GDM1 (cell line): ENCODE measurements at places on chromosomes 2 and 18.

DNA sequence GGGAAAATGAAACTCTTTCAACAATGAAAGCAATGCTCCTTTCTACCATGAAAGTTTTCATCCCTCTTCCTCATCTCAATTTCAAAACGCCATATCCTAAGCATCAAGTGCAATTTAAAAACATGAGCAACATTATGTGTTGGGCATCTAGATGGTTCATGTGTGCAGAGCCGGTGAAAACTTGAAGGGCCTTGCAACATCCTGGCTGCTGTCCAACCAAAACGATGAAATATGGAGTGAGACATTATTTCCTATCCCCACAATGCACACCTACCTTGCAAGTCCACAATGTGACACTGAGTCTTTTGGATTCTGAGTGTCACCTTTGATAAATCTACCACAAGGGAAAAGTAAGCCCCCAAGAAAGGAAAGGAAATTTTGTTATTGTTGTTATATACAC, 110.0 kb downstream of the NCKAP5 start:
- DNase-seq: no peak

- DNase-seq: no peak
These were observed 54.5 kb downstream of the TSHZ1 start for GRCh38 chr18:75264926-75265597.

DNA sequence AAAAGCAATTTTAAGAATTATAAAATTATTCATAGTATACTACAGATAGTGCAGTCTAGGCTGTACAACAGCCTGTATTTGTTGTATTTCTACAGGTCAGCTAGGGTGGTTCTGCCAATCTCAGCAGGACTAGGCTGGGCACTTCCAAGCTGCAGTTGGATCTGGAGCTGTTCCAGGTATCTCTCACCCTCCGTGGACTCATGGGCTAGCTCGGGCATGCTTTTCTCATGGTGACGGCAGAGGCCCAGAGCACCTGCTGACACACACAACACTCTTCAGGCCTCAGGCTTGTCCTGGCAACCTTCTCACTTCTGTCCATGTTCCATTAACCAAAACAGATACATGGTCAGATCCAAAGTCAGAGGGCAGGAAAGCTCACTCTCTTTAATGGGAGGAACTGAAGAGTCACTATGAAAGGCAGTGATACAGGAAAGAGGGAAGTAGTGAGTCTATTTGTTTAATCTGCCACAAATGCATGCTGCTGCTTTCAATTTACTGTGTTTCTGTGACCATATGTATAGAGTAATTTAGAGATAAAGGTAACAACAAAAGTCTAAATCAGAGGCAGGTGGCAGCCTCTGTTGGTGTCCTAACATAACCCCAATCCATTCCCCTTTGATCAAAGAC, 462.4 kb upstream of the ACVR2A start:
- no peak for DNase-seq

DNA sequence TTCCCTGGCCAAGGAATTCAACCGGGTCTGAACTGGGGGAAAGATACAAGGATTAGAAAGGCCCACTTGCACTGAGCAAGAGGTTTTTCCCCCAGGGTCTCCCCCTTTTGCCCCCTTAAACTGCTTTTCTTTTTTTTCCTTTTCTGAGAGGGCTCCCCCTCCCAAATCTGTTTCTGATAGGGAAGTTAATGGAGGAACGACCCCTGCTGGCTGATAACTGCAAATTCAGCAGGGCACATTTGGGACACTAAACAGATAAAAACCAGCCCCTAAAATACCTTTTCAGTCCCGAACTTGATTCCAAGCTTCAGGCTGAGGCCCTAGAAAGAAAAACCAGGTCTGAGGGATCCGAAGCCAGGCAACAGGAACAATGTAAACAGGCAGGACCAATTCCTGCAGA, 1012.4 kb upstream of the CRIM1 start:
- no peak for DNase-seq

DNA sequence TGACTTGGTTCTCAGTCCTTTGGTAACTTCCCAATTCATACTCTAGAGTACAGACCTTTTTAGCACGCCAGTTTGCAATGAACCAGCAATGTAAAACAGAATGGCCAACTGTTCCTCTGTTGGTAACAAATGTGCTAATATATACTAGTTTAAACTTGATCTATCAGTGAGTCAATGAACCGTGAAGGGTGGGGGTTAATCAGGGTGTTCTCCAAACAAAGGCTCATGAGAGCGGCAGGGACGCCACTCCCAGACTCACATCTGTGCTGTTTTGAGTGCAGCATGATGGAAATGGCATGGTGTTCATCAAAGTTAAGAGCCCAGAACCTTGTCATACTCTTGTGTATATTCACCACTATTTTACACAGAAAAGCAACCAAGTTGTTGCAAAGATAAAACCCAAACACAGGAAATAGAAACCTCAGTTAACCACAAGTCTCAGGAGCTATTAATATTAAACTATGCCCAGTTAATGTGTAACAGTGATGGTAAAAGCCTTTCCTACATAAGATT, 70.3 kb downstream of the CERKL start:
- DNase-seq: no peak

DNA sequence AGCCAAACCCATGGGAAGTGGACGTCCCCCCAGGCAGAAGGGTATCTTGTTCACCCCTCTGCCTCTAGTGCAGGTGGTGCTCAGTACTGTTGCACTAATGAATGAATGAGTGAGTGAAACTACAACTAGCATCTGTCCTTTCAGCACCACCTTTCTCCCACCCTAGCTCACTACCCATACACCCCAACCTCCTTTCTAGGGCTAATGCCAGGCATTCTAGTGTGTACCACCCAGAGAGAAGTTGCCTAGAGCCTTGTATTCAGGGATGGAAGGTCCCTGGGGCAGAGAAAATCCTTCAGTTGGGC, 22.5 kb downstream of the CCT7 start:
- DNase-seq: no peak

DNA sequence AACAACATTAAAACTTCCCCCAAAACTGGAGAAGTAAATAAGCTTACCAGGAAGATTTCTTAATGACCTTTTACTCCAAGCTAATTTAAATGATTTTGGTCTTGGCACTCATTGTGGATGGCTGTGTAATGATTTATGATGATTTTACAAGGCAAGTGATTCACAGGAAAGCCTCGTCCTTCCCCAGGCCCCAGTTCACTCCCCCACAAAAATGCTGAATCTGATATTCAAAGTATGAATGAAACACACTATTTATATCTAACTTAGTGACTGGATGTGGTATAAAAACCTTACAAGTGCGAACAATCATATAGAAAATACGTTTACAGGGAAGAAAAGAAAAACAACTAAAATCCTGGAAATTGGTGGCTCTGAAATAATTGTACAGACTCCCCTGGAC, 49.8 kb downstream of the ZNF516 start:
- DNase-seq: no peak

DNA sequence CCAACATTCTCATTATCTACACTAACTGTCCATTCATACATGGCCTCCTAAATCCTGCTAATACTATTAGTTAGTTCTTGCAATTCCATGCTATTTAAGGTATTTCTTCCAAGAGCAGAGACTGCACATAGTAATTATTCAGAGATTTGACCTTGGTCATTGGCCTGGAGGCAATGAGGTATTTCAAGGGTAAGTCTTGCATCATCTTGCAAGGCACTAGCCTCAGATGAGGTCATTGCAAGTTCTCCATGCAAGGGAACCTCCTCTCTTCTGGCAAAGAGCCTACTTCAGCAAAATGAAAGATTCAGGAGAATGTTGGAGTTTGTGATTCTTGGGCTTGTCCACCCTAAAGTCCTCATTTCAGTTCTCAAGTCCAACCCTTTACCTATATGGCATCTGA, 48.5 kb upstream of the IKZF2 start:
- no peak for DNase-seq

GRCh38 chr2:209334188-209335017, 89.4 kb upstream of the MAP2 start:
- DNase-seq: peak; percentile 5

GRCh38 chr18:55748227-55748738, 160.3 kb upstream of the TCF4 start:
- no peak for DNase-seq

- DNase-seq: no peak
These were observed 108.4 kb upstream of the SNTG2 start for GRCh38 chr2:842151-842803.

GRCh38 chr2:140567734-140568133, 1563.1 kb downstream of the LRP1B start:
- DNase-seq: no peak

- no peak for DNase-seq
These were observed 9.4 kb downstream of the MTERF4 start for GRCh38 chr2:241092677-241093076.

- DNase-seq: no peak
These were observed 28.3 kb downstream of the DRC1 start for GRCh38 chr2:26429779-26430578.

GRCh38 chr2:12343141-12343540, 373.6 kb upstream of the TRIB2 start:
- no peak for DNase-seq

GRCh38 chr2:99915108-99915675, 227.2 kb downstream of the AFF3 start:
- DNase-seq: no peak

DNA sequence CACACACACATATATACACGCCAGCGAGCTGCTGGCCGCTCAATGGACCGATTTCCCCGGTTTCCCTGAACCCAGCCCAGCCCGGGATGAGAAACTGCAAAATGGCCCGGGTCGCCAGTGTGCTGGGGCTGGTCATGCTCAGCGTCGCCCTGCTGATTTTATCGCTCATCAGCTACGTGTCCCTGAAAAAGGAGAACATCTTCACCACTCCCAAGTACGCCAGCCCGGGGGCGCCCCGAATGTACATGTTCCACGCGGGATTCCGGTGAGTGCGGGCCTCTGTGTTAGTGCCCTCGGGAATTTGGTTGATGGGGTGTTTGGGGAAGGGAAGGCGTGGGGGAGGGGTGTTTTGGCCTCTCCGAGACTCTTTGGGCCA, 392 bp downstream of the ST8SIA3 start:
- DNase-seq: no peak

- peak; percentile 18 for DNase-seq
These were observed 90.0 kb upstream of the TAF1B start for GRCh38 chr2:9753276-9753600.

DNA sequence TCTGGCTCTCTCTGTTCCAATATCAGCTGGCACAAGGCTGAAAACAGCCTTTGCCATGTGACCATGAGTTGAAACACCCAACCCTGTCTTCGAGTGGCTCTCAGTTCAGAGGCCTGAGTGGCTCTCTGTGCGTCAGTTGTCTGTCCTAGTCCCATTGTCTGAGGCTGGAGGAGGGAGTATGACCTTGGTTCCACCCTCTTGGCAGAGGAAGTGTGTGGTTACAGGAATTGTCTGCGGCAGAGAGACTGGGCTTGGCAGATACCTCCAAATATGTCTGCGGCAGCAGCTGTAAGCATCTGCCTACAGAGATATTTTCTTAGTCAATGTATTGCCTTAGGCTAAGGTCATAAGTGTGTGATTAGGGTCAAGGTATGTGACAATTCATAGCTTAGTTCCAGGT, 32.6 kb downstream of the CNGA3 start:
- no peak for DNase-seq

- no peak for DNase-seq
These were observed 887.2 kb upstream of the KLHL29 start for GRCh38 chr2:22497789-22498188.

GRCh38 chr18:6239716-6240115, 175.0 kb downstream of the L3MBTL4 start:
- no peak for DNase-seq

DNA sequence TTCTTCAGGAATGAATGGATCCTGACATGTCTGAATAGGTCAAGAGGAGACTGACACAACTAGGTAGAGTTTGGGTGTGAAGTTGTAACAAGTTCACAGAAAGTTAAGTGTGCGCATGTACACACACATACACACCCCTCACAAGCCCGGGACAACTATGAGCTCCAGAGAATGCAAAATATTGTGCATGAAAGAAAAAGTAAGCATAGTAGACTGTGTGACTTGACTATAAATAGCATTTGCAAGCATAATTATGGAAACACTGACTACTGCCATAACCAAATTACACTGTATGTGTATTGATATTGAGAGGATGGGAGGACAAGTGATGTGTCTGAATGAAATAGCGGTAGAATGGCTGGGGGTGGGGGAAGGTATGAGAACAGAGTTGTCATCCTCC, 157.1 kb upstream of the NCK2 start:
- DNase-seq: no peak

DNA sequence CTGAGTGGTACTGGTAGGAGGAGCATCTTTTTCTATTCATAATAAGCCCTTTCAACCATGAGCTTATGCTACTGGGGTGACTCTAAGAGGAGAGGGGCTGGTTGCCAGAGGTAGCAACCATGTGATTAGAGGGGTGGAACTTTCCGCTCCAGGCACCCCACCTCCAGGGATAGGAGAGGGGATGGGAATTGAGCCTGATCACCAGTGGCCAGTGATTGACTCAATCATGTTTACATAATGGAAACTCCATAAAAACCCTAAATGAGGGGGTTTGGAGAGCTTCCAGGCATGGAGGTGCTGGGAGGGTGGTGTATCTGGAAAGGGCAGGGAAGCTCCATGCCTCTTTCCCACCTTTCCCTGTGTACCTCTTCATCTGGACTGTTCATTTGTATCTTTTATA, 46.6 kb upstream of the RHOB start:
- DNase-seq: no peak

GRCh38 chr2:170084820-170085491, 93.0 kb upstream of the MYO3B start:
- DNase-seq: no peak

- DNase-seq: no peak
These were observed 34.0 kb downstream of the SH3RF3 start for GRCh38 chr2:109162999-109163398.

GRCh38 chr18:12076424-12077140, 17.1 kb upstream of the ANKRD62 start:
- DNase-seq: no peak

GRCh38 chr2:29035016-29035745, 39.1 kb downstream of the PCARE start:
- DNase-seq: no peak

DNA sequence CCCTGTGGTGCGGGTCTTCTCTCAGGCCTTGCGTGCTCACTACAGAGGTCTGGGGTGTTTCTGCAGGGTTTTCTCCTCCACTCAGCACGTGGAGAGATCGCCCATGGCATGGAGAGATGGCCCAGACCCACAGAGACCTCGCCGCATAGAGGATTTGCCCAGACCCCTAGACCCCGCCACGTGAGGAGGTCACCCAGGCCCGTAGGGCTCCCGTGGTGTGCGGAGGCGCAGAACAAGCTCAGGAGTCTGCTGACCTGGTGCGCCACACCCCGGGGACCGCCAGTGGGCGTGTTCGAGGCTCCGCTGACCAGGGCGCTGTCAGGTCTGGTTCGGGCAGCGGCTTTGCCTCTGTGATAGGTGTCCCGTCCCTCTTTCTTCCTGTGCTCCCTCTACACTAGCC, 64.5 kb downstream of the ADI1 start:
- no peak for DNase-seq

- DNase-seq: no peak
These were observed 430 bp downstream of the BIN1 start for GRCh38 chr2:127106457-127106990.

- DNase-seq: no peak
These were observed 39.9 kb upstream of the SP3 start for GRCh38 chr2:174004905-174005605.
